ENCODE measurements at places on chromosomes 2 and 18.
A peak's percentile ranks its signal among the peaks of the same experiment; 100 is the strongest.

GRCh38 chr2:238169708-238170251 lies 11.0 kb downstream of the ERFE start:
- no peak for DNase-seq

- no peak for DNase-seq
These were observed 764.9 kb downstream of the DSC3 start for GRCh38 chr18:30277676-30278075.

DNA sequence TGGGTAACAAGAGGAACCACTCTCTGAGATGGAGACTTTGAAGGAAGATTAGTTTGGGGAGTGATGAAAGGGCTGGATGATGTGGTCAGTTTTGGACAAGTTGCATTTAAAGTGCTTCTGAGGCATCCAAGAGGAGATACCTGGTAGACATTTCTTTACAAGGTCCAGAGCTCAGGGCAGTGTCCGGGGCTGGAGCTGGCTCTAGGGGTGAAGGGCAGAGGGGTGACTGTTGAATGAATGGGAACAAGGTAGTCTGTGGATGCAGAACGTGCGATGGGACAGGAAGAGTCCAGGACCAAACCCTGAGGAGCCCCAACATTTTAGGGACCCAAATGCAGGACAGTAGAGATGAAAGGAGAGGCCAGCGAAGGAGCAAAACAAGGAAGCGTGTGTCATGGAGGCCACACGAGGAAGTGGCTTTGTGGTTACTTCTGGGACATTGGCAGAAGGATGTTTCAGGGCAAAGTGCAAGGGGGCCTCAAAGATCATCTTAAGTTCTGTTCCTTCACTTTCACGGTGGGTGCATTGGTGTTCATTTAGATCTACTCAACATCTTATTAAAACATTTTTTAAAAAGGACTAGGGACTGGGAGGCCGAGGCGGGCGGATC lies 13.6 kb upstream of the GPR35 start:
- DNase-seq = no peak

GRCh38 chr2:43025709-43026295 lies 200.6 kb downstream of the ZFP36L2 start:
- no peak for DNase-seq

DNA sequence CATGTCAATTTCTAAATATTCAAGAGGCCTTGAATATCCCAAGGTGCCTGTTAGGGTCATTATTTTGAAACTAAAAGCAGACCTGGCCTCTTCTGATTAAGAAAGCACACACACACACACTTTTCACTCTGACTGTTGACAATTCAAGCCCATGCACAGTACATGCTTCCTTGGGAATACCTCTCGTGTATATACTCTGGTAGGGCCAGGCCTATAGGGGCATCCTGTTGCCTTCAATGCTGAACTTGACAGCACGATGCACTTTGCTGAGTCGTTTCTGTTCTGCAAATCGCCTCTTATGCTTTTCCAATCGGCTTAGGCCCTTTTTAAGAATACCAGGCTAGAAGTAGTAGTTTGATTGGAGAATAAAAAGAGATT lies 40.6 kb downstream of the IWS1 start:
- no peak for DNase-seq

GRCh38 chr2:9219027-9219445 lies 12.4 kb downstream of the ASAP2 start:
- no peak for DNase-seq

GRCh38 chr18:22637787-22638186 lies 220.1 kb upstream of the CTAGE1 start:
- no peak for DNase-seq

DNA sequence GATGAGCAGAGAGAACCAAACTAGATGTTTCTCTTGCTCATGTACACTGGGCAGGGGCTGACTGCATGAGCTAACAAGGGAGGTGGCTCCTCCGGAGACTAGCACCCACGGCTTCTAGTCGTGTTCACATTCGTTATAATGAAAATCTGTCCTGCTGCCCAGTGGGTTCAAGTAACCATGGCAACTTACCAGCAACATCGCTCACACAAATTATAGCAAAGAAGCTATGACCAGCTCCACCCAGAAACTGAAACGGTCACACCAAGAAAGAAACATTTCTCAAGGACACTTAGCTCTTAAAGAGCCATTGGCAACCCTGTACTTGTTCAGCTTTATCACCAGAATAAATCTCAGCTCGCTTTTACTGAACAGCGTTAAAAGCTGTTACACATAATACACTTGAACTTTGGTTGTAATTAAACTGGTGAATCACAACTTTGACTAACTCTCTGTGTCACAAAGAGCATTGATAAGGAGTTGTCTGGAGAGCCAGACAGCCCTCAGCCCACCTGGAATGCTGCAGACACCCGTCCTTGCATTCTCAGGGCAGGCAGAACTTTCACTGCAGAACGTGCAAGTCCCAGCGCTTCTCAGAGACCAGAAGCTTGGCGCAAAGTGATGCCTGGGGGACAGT lies 141.2 kb downstream of the PID1 start:
- DNase-seq = no peak

DNA sequence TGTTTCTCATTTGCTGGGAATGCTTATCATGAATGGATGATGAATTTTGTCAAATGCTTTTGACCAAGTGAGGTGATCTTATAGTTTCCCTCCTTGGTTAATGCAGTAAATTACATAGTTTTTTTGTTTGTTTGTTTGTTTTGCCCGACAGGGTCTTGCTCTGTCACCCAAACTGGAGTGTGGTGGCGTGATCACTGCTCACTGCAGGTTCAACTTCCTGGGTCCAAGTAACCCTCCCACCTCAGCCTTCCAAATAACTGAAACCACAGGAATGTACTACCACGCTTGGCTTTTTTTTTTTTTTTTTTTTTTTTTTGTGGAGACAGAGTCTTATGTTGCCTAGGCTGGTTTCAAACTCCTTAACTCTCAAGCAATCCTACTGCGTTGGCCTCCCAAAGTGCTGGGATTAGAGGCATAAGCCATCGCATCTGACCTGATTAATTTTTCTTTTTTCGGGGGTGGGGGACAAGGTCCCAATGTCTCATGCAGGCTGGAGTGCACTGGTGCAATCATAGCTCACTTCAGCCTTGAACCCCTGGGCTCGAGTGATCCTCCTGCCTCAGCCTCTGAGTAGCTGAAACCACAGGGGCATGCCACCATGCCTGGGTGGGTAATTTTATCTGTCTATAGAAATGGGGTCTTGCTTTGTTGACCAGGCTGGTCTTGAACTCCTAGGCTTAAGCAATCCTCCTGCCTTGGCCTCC lies 48.6 kb downstream of the SMAD2 start:
- DNase-seq = no peak

DNA sequence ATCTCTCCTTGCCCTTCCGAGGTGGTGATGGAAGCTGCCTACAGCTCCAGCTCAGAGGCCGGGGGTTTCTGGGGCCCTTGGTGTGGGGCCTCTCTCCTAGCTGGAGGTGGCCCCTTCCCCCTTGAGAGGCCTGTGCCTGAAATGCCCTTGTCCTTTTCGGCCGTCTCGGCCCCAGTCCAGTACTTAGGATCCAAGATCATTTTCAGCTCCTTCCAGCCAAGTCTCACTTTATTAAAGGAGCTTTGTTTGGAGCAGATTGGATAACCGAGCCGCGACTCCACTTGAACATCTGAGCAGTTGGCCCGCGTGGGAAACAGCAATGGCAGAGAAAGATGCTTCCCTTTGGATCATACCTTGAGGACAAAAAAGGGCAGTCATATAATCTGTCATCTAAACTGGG lies 125.0 kb downstream of the NEDD4L start:
- no peak for DNase-seq

DNA sequence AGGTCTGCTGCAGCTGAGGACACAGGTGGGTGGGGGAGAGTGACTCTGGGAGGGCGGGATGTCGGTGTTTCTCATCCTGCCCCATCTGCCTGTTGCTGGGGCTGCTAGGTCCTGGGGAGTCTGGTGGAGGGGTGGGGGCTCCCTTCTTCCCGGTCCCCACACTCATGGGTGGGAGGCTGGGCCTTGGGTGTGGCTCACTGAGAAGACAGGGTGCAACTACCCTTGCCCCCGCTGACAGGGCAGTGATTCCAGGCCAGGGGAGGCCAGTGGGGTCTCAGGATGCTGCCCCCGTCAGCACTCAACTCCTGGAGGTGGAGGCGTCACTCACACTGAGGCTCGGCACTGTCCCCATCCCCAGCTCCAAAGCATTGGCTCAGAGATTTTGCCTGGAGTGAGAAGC lies 7.7 kb upstream of the NFATC1 start:
- no peak for DNase-seq

DNA sequence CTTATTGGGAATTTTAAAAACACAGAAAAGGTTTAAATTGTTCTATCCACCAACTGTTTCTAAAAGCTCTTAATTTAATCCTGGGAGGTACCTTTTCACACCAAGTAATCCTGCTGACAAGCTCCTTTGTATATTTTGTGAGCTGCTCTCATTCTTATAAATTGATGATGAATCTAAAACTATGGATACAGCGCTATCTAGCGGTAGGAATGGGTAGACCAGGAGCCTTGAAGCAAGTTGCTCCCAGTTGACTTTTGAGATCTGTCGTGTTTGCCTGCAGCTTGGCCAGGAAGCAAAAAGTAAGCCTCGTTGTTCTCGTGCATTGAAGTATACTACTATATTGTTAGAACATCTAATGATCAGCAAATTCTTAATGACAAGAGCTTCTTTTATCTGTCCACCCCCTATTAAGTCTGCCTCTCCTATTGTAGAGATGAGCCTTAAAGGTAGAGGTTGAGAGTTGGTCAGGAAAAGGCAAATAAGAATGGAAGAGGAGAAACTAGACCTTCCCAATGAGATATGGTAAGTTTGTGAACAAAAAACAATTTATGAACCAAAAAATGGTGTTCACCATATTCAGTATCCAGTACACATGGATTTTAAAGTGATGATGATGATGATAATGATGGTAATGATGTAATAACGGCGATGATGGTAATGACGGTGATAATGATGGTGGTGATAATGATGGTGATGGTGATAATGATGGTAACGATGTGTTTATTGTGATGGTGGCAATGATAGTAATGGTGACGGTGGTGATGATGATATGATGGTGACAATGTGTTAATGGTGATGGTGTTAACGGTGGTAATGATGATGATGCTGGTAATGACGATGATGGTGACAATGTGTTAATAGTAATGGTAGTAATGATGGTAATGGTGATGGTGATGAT lies 212.1 kb upstream of the NCKAP5 start:
- peak; percentile 1 for DNase-seq

- DNase-seq = no peak
These were observed 156.8 kb upstream of the UNC80 start for GRCh38 chr2:209614690-209615369.

DNA sequence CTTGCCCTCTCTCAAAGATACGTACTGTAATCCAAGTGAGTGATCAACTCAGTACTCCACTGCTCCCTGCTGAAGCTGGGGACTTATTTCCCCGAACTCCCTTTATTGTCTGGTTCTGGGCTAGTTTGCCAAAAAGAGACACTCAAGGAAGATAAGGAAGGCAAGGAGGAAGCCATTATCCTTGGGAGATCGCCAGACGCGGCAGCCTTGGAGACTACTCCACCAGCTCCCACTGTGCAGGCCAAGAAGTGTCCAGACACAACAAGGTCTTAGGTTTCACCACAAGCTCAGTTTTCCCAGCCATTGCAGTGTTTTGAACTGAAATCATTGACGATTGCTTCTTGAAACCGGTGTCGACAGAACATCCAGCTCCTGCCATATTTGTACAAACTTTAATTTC lies 439.6 kb upstream of the UBE2E3 start:
- DNase-seq = no peak

- no peak for DNase-seq
These were observed 365.0 kb upstream of the TFPI start for GRCh38 chr2:187918996-187919821.

DNA sequence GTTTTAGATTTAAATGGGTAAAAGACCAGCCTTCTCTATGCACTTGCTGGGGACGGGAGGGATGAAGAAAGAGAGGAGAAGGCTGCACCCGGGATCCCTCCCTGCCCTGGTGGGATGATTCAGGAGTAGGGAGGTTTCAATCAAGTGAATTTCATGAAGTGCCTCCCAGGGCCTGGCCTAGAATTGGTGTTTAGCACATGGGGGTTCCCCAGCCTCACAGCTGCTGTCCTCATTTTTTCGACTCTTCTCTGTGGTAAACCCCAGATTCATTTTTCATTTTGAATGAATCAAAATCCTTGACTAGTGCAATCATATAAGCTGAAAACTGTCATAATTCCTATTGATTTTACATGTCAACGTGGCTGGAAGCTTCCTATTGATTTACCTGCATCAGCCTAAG lies 81.1 kb downstream of the LPIN1 start:
- peak; percentile 10 for DNase-seq

DNA sequence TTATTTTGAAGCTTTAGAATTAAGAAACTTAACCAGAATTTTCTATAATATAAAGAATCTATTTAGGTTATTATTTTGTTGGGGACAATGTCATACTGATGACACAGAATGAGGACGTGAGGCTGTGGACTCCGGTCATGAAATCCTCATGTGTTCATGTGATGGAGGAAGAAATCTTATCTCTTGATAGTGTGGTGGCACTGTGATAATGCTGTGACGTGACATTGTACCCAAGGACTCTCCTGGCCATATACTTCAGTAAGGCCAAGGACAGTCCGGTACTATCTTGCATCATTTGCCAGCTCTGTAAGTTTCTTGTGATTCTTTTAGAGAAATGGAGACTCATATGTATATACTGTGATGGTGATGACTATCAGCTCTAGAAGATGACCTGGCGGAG lies 59.1 kb downstream of the SLC9A2 start:
- no peak for DNase-seq

GRCh38 chr2:69993048-69993565 lies 31.7 kb upstream of the ASPRV1 start:
- no peak for DNase-seq

DNA sequence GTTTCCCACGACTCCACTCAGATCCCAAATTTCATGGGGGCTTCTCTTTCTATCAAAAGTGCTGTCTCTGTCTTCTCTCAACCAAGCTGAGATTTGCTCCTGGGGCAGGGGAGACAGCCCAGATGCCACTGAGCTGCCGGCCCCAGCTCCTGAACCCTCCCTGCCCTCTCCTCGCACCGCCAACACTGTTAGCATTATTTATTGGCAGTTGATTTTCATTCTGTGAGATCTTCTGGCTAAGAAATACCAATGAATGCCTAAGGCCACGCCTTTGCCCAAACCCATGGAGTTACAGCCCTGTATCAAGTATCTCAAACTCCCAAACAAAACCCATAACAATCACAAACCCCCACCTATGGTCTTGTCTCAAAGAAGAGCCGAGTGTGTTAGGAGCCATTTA lies 153.0 kb upstream of the TWIST2 start:
- DNase-seq = no peak

All from activated T-cell treated with anti-CD3 and anti-CD28 coated beads for 24 hours (primary cell).